Fibroblast of the aortic adventitia (primary cell): ENCODE measurements at places on chromosomes 7 and 10. TPM values are rescaled to one million over a fixed set of nuclear protein-coding genes. Genes with fewer than 3 reads are reported as not detected.

GRCh38 chr7:93203496-93203895 lies 22.8 kb downstream of the HEPACAM2 start:
- DNase-seq, result no peak

DNA sequence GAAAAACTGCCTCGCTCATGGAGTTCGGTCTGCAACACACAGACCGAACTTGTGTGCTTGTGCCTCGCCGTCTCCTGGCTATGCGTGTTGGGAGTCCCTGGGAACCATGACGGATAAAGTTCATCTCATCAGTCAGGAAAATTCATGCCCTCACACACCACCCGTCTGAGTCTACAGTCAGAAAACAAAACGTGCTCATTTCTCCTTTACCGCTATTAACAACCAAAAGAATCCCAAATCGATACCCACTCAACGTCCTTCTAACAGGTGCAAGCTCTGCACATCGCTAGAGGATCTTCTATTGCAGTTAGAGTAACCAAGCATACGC lies 13.6 kb downstream of the CNPY1 start:
- no peak for DNase-seq

- DNase-seq, result peak; percentile 51
Observed at GRCh38 chr7:39594988-39595620, 28.3 kb upstream of the RALA start.

The SUGCT gene
- total RNA-seq, result 1.9 and 6.7 TPM in 2 replicates

GRCh38 chr10:8318956-8319355 lies 264.5 kb downstream of the GATA3 start:
- no peak for DNase-seq

DNA sequence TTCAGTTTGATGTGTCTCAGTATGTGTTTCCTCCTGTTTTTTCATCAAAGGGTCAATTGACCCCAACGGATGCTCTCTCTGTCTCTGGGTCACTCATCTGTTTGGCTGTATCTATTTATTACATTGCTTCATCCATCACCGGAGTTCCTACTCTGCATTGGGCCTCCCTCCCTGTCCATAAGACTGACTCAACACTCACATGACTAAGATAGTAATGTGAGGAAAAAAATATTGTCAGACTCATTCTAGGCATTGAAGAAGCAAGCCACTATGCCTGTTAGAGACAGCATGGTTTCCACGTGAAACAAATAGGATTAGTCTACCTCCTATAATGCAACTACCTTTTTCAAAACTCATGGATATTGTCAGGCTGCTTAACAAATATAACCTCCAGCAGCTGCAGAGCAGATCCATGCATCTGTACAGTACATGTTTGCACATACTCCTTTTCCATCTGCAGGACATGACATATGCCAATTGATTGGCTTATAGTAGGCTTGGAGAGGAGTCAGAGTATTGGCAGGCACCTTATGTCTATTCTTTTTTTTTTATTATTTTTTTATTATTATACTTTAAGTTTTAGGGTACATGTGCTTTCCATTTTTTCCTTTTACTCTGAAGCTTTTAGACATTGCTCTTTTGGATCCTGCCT lies 275.2 kb downstream of the LRRTM3 start:
- no peak for DNase-seq

The NPY4R2 gene
- total RNA-seq, result 0.09 TPM in 1 of 2 replicates, not detected in the other

DNA sequence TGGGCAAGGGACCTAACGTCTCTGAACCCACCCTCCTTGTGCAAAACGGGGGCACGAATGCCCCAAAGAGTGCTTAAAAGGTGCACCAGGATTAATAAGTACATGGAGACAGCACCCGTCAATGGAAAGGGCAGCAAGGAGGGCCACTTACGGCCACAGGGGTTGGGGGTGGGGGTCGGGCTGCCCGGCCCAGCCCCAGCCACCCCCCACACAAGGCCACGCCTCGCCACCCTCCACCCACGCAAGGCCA lies 213.4 kb downstream of the MAD1L1 start:
- no peak for DNase-seq

DNA sequence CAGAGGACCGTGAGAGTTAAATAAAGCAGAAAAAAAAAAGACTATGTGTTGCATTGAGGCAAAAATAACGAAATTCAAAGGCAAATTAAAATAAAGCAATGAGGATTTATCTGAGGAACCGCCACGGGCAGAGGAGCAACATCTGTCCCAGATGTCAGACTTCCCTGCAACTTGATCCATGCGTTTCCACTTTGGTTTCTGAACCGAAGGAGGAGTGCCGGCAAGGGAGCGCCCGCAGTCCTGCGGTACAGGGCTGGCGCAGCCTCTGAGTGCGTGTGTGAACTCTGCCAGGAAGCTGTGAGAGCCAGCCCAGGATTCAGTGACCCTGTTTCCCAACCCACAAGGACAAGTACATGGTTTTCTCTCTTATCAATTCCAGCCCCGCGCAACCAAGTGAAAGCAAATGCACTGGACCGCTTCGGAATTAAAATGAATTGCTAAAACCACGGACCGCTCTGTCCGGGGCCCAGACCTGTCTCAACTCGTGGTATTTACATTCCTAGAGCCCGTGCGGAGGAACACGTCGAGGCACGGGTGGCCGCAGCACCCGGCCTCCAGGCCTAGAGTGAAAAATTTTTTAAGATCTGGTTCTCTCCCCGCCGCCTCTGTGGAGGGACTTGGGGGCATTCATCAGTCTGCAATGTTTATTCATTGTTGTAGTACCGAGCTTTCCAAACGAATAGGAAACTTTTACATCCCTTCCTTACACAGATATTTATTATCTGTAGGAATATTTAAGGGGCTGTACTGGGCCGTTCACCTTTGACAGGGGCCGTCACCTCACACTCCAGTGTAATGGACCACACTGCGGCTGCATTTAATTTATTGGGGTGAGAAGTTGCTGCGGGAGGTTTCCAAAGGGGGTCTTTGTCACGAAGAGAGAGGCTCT lies 291.5 kb upstream of the NFE2L3 start:
- DNase-seq, result no peak

GRCh38 chr7:33248671-33249070 lies 119.3 kb downstream of the BBS9 start:
- no peak for DNase-seq

GRCh38 chr7:135799881-135800280 lies 51.3 kb upstream of the FAM180A start:
- no peak for DNase-seq

- DNase-seq, result no peak
Observed at GRCh38 chr7:11005202-11005601, 31.5 kb downstream of the PHF14 start.

DNA sequence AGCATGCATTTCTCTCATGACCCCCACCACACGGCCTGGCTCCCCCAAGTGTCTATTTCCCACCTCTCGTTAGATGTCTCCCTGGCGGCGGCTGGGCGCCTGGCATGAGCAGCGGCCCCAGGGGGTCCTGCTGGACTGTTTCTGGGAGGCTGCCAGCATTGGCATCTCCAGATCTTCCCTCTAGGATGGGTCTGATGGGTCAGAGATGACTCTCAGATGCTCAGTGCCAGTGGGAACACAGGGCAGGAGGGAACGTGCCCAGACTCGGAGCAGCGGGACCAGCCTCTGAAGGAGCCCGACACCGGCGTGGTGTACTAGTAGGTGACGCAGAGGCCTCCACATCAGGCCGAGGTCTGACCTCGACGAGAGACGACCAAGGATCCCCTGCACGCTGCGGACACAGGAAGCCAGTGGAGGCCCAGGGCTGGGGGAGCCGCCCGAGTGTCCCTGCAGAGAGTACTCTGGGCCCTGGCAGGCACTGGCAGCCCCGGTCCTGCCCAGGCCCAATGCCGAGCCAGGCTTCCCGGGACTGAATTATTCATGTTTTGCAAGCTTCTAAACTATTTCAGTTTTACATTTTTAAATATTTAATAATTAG lies 238.8 kb downstream of the ELFN1 start:
- no peak for DNase-seq

- no peak for DNase-seq
Observed at GRCh38 chr10:131080571-131080970, 230.9 kb downstream of the TCERG1L start.

The GNG11 gene
- 37.0 and 56.9 TPM in 2 replicates for total RNA-seq

DNA sequence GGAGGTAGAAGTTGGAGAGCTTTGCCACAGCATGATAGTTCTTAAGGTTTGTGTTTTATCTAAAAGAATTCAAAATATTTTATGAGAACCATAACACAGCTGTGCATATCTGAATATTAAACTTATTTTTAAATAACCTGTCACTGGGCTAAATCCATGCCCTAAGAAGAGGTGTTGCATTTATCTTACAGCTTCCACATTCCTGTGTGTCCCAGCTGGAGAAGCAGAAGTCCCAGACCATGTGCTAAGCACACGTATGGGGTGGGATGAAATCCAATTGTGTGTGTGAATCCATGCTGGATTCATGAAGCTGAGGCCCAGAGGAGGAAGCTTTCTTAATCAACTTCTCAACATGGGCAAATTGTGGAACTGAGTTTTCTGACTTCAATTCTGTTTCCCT lies 121.5 kb downstream of the PKD1L1 start:
- peak; percentile 37 for DNase-seq

DNA sequence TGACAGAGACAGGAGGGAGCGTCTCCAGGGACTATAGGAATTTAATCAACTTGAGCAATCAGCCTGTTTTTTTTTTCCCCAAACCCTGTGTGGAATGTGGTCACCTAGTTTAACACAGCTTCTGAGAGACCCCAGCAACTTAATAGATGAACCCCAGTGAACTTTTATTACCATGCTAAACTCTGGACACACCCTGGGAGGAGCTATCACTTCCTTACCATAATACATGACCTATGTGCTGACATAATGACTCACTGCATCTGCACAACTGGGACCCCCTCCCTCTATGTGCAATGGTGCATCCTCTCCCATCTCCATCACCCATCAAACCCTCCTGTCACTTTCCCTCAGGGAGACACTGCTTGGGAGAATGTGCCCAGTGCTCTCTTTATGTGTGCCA lies 83.7 kb downstream of the EPC1 start:
- DNase-seq, result no peak

The FAM237B gene
- not detected in 2 replicates for total RNA-seq

- DNase-seq, result peak; percentile 62
Observed at GRCh38 chr10:79490400-79491142, 21.8 kb upstream of the EIF5AL1 start.

- DNase-seq, result no peak
Observed at GRCh38 chr7:101303102-101303701, 18.4 kb downstream of the IFT22 start.

DNA sequence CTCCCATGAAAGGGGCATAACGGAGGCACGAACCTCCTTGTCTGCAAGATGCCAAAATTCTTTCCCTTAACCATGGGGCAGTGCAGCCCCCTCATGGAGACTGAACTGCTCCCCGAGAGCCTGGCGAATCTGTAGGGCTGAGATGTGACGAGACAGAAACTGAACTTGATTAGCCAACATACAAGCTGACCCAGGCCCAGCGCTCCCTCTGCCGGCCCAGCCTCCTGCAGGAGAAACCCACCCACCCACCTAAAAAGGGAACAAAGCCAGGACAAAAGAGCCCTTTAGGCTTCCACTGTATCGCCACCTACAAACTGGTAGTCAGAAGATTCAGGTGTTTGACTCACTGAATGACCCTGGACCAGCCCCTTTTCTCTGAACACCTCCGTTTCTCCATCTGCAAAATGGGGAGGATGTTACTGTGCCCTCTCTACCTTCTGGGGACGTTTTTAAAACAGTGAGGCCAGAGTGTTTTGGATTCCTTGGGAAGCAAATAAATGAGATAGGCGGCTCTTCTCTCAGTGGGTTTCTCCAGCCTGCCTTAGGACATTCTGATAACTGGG lies 58.4 kb downstream of the C10orf105 start:
- DNase-seq, result no peak

The HOGA1 gene
- total RNA-seq, result 0.08 and 0.72 TPM in 2 replicates

GRCh38 chr7:23022258-23022769 lies 8.4 kb upstream of the HYCC1 start:
- DNase-seq, result peak; percentile 91

DNA sequence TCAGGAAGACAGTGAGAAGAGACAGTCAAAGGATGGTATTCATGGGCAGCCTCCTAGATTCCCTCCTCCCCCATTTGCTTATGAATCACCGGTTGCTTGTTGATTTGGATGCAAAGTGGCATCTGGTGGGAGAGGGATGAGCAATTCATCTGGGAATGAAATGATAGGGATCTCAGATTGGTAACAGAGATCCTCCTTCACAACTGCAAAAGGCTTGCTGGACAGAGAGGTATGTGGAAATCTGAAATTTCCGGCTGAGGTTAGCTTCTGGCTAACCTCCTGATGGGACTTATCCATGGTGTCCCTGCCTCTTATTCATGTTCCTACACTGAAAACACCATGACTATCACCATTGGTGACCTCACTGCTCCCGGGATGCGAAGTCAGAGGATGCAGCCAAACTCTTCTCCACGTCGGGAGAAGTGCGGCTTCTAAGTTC lies 48.4 kb upstream of the PODXL start:
- DNase-seq, result peak; percentile 30

- DNase-seq, result no peak
Observed at GRCh38 chr7:45106-46090, 147.0 kb upstream of the FAM20C start.

- DNase-seq, result no peak
Observed at GRCh38 chr10:122310311-122311050, 39.4 kb downstream of the BTBD16 start.

DNA sequence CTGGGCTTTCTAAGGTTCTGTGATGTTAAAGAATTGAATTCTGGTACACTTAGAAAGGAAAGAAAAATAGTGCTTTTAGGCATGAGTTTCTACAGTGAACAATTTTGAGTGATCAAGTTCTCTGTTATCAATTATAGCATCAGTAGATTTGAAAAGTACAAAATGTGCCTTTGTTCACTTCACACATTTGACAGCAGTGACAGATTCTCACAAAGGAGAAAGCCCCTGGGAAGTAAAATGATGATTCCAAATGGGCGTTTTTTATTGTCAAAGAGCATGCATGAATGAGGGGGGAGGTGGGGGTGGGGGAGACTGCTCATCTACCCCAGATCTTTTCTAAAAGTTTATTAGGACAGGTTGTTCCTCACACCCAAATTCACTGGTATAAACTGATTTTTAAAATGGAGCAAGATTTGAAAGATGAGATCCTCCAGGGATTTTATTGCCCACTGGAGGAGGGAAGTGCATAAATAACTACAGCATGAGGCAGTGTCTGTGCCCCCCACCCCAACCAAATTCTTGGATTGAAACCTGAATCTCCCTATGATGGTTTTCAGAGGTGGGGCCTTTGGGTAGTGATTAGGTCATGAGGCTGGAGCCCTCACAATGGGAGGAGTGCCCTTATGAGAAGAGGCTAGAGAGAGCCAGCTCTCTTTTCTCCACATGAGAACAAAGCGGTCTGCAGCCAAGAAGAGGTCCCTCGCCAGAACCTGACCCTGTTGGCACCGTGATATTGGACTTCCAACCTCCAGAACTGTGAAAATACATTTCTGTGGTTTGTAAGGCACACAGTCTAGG lies 79.5 kb downstream of the AOAH start:
- DNase-seq, result peak; percentile 51

The TBXAS1 gene
- total RNA-seq, result 2.4 and 2.6 TPM in 2 replicates

The RRP12 gene
- total RNA-seq, result 13.0 and 15.9 TPM in 2 replicates

- DNase-seq, result peak; percentile 51
Observed at GRCh38 chr7:134307320-134307719, 9.4 kb downstream of the SLC35B4 start.

GRCh38 chr10:128026615-128027300 lies 99.5 kb downstream of the MKI67 start:
- no peak for DNase-seq

GRCh38 chr7:31261341-31261740 lies 79.2 kb downstream of the NEUROD6 start:
- no peak for DNase-seq

GRCh38 chr7:57348646-57349269 lies 101.2 kb upstream of the ZNF716 start:
- DNase-seq, result no peak
